ENCODE measurements at places on chromosomes 4 and X.

DNA sequence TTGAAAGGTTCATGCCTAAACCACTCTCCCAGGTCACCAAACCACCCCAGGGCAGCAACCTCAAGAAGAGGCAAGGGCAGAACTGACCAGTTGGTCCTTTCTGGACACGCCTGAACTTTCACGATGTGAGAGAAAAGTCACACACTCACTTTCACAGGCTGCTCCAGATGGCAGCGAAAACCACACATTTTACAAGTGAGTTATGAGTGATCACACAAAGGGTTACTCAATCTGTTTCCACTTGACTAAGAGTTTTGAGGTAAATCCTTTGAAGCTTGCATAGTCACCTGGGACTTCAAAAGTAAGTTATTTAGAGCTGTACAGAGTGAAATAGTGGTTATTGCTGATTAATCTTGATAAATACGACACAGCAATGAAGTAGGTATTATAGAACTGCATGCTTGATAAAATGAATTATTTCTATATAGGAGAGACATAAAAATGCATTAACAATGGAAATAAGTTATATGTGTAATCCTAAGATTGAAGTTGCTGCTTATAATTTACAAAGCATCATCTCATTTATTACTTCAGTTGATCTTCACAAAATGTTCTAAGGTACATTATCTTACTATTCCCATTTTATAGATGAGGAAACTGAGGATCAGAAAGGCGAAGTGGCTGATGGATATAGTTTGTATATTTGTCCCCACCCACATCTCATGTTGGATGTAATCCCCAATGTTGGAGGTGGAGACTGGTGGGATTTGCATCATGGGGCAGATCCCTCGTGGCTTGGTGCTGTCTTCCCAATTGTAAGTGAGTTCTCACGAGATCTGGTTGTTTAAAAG lies 103.0 kb upstream of the KLF3 start:
- DNase-seq: no peak

- no peak for DNase-seq
These were observed 71.3 kb downstream of the ANKRD17 start for GRCh38 chr4:73187325-73187724.

DNA sequence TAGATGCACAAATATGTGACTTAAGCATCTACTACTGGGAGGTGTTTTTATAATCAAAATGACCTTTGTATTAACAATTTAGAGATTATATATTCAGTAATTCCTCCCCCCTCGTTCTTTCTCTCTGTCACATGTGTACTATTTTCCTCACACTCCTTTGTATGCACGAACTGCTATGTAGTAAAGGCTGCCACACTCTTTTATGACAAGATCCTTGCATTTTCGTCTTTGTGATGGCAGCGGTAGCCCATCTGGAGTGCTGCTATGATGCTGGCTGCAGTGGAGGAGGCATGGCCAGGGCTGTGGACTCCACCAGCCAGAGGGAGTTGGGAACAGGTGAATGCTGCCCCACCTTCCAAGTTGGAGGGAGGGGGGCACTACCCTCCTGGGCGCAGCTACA lies 216.3 kb downstream of the NSUN7 start:
- no peak for DNase-seq

DNA sequence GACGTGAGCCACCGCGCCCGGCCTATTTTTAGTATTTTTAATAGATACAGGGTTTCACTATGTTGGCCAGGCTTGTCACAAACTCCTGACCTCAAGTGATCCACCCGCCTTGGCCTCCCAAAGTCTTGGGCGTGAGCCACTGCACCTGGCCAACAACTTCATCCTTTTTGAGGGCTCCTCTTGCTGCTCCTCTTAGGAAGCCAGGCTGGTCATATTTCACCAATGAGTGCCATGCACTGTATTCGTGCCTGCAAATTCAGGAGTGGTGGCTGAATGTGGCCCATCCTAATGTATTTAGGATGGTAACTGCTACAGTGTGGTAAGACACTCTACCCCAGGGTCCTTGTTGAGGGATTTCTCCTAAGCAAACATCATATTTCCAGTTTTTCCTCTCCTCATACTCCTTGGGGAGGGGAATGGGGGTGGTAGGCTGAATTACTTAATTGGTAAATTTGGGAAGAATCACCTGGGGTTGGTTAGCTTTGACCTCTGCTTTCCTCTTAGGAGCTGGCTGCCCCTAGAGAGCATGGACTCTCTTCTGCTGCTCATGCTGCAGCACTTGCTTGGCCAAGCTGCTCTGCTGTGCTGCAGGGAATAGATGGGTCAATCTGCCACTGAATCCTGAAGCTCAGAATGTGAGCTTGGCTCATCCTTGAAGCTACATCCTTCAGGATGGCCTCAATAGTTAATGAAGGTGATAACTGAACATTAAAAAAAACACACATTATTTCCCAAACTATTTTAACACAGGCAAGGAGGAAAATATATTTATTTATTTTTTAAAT lies 167.4 kb downstream of the HS3ST1 start:
- DNase-seq: no peak

GRCh38 chr4:89737888-89738287 lies 99.1 kb downstream of the SNCA start:
- DNase-seq: no peak

DNA sequence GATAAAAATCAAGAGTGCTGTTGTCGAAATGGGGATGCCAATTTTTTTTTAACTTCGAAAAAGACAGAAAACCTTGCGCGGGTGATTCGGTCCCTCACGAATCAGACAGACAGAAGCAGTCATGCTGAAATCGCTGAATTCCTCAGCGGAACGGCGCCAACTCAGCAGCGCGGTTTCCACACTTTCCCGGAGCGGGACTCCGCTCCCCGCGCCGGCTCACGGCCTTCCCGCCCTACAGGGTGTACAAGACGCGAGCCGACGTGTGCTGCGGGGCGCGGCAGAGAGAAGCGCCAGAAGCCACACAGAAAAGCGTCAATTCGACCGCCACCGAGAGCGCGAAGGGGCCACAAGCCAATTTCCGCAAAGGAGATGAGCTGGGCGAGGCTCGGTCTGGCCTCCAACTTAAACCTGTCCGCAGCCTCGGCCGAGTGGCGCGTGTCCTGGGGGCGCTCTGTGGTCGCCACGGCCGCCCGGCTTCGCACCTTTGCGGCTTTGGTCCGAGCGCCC lies 1.3 kb downstream of the NEXMIF start:
- DNase-seq: no peak

GRCh38 chr4:180197471-180197870 lies 2045.7 kb upstream of the TENM3 start:
- DNase-seq: peak; percentile 7

DNA sequence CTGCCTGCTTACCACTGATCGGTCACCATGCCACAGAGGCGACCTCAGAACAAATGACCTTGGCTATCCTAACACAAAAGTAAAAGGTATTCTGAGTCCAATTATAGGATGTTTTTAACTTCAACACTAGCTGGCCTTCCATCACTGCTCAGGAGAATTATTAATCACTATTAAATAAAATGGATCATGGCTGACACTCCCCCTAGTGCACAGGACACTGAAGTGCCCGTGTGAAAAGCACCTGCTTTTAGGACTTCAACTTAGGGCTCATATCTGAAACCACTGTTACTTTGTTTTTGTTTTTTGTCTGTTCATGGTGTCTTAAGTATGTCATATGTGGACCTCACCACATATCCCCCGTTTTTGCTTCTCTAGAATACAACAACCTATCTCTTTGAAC lies 33.9 kb downstream of the STX18 start:
- DNase-seq: peak; percentile 31

DNA sequence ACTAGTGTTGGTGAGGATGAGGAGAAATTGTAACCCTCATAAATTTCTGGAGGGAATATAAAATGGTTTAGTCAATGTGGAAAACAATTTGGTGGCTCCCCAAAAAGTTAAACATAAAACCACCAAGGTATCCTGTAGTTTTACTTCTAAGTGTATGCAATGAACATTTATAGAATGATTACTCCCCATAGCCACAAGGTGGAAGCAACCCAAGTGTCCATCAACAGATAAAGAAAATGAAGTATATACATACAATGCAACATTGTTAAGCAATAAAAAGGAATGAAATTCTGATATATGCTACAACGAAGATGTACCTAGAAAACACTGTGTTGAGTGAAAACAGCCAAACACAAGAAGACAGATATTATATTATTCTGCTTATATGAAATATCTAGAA lies 569.1 kb upstream of the GRID2 start:
- DNase-seq: no peak

DNA sequence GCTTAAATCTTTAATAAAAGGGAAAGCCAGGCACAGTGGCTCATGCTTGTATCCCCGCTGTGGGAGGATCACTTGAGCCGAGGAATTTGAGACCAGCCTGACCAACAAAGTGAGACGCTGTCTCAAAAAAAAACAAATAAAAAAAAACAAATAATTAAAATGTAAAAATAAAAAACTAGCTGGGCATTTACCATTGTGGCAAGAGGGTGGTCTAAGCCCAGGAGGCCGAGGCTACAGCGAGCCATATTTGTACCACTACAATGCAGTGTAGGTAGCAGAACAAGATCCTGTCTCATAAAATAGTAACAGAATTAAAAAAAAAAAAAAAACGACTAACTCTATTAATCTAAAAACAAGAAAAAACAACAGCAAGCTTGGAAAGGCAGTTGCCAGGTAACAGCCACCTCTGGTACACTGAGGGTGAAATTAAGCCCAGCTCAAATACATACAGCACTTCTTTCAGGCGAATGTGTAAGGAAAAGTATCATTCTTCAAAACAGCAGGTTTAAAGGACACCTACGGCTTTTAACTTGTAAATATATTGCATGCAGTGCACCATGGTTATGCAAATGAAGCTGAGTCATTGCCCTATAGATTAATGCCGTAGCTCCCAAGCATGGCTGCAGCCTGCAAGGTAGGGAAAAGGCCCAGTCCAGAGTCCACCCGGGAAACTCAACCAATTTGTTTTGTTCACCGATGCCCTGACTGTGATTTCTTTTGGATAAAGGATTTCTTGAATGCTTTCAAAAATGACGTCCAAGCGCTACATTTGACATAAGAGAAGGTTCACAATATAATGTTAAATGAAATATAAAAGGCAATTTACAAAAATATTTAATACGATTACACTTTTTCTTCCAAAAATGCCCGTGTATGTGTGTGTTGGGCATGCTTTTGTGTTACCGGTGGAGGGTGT lies 14.5 kb upstream of the TXLNG start:
- DNase-seq: peak; percentile 74

DNA sequence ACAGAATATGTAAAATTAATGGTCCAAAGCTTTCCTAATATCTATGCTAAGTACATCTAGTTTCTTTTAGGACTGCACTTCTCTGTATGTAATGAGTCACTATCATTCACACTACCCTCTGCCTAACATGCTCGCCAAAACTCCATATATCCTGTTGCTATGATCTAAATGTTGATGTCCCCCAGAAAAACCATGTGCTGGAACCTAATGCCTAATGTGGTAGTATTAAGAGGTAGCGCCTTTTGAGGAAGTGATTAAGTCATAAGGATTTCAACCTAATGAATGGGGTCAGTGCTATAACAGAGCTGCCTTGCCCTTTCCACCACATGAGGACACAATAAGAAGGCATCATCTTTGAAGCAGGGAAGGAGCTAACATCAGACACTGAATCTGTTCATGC lies 34.9 kb upstream of the NFKB1 start:
- DNase-seq: no peak

GRCh38 chr4:62023633-62024032 lies 823.5 kb downstream of the ADGRL3 start:
- DNase-seq: no peak

DNA sequence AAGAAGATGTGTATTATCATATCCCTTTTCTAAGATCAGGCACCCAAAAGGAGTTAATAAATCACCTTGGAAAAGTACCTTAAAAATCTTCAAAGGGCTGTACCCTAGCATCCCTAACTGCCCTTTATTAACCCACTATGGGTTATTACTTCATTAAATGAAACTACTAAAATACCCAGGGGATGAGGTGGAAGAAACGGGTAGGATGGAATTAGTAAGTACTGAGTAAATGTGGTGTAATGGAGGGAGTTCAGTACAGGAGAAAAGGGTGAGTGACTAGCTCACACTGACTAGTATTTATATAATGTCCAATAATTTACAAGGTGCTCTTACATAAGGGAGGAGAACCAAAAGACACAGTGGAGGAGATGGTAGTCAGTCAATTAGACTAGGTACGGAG lies 51.0 kb upstream of the RASGEF1B start:
- DNase-seq: no peak

GRCh38 chr4:53183754-53184153 lies 182.1 kb downstream of the SCFD2 start:
- DNase-seq: no peak

DNA sequence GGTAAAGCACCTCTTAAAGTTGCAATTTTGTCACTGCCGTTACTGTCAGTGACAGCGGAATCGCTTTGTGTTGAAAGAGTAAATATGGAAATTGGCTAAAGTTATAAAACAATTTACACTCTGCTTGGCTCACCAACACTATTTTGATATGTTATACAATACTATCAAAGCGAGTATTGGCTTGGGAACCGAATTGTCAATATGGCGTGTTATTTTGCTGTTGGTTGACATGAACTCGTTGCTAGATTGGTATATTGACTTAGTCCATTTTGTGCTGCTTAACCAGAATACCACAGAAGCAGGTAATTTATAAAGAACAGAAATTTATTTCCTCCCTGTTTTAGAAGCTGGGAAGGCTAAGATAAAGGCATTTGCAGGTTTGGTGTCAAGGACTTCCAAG lies 58.6 kb downstream of the DCK start:
- DNase-seq: no peak

DNA sequence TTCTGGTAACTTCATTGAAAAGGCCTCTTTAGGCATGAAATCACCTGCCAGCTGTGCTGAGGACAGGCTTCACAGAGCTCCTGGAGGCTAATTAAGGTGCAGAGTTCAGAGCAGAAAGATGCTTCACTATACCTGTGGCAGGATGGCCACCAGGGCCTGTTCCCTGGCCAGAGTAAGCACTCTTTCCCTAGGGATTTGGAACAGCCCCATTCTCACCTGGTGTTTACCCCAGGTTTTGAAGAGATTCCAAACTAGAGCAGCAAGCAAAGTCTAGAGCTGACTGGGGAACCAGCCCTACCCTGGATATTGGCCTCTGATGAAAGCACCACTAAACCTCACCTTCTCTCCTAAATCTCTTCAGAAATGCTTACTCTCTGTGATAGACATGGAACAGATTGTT lies 148.8 kb downstream of the PDE5A start:
- DNase-seq: no peak

- no peak for DNase-seq
These were observed 115.2 kb downstream of the GABRA2 start for GRCh38 chr4:46274717-46275116.

DNA sequence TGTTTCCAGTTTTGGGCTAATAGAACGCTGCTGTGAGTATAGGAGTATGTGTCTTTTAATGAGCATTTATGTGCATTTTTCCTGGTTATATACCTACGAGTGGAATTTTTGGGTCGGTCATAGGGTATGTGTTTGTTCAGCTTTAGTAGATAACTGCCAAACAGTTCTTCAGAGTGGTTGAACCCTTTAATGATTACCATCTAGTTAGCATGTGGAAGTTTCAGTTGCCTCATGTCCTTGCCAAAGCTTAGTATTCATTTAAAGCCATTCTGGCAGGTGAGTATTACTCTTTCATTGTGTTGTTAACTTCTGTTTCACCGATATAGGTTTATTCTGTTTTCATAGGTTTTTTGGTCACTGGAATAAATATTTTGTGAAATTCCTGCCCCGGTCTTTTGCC lies 229.1 kb downstream of the ARHGAP10 start:
- no peak for DNase-seq
